Amygdala (tissue), 56 donors: ENCODE measurements at places on chromosomes 7 and 10.

DNA sequence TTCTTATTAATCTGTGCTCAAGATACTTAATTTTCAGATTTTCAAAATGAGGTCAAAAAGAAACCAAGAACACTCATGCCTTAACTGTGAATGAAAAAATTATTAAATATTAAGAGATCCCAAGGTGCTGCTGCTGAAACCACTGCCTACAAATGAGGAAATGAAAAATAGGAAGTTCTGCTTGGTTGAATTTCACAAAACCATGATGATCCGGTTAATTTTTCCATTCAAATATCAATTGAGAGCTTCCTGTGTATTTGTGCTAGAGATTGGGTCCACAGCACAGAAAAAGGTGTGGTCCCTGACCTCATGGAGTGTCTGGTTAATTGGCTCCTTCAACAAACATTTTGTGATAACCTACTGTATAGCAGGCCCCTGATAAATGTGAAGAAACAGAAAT, 132.7 kb upstream of the YAE1 start:
- DNase-seq = no peak

- no peak for DNase-seq
Observed at GRCh38 chr7:30764030-30764975, 6.9 kb upstream of the MINDY4 start.

GRCh38 chr7:17948526-17949238, 8.4 kb upstream of the SNX13 start:
- DNase-seq = no peak

DNA sequence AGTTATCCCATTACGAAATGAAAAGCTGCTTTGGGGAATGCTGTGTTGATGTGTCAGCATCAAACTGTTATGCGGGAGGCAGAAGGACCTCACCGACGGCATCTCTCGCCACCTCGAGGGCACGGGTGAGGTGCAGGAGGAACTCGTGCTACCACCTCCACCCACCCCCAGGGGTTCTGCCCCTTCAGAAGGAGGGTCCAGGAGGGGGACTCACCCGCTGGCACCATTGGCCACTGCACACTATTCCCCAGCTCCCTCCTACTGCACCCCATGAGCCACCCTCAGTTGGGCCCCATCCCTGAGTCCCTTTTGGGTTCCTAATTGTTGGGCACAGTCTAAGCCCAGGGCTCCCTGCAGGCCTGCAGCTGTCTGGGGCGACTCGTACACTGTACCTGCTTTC, 236.6 kb downstream of the PTPRN2 start:
- no peak for DNase-seq

DNA sequence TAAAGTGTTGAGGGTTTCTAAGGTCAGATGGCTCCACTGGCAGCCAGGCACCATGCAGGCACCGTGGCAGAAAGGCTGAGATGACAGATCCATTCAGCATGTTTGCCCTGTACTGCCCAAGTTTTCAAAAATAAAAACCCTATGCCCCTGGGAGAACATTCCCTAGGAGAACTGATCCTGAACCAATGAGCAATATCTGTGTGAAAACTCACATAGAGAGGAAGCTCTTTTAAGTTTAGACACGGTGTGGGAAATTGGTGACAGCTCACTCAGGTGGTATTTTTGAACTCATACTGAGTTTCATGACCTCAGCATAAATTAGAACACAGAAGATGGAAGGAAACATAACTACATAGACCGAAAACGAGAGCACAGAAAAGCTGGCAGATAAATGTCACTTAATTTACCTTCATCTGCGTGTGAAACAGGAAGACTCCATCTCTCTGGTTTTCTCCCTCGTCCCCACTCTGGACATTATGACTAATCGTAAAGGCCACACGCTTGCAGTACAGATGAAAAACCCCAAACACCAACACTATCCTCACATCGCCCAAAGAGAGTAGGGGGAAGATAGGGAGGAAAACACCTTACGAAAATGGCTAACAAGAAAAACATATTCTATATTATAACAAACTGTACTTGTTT, 127.8 kb downstream of the ICA1 start:
- DNase-seq = no peak

- no peak for DNase-seq
Observed at GRCh38 chr10:49186613-49187012, 1.6 kb downstream of the TMEM273 start.

GRCh38 chr7:140679186-140679585, 6.4 kb downstream of the ADCK2 start:
- no peak for DNase-seq

DNA sequence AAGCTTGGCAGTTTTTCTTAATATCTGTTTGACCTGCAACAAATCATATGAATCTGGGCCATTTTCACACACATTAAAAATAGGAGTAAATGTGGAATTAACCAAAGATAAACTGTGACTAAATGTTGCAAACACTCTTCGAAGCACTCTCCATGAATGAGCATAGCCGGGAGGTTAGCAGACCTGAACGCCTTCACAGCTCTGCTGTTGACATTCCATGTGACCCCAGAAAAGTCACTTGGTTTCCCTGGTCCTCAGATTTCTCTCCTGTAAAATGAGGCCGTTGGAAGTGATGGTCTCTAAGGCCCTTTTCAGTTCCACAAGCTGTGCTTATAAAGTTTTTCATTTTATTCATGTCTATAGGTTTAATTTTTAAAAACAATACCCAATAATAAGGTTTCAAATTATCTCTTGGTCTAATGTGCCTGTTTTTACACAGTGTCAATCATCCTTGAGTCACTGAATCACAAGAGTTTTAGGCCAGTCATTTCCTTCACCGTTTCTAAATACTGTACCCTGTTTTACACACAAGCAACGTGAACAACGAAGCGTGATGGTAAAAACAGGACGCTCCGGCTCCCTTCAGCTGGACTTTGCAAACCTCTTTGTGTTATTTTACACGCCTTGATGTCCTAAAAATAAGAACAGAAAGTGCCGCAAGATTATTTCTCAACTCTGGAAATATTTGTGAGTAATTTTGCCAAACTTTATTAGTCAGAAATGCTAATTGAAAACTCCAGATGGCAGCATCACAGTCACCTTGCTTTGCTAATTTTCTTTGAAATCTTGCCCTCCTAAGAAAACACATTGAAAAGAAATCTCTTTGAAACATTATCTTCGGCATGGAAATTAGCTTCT, 38.6 kb upstream of the MET start:
- DNase-seq = no peak

DNA sequence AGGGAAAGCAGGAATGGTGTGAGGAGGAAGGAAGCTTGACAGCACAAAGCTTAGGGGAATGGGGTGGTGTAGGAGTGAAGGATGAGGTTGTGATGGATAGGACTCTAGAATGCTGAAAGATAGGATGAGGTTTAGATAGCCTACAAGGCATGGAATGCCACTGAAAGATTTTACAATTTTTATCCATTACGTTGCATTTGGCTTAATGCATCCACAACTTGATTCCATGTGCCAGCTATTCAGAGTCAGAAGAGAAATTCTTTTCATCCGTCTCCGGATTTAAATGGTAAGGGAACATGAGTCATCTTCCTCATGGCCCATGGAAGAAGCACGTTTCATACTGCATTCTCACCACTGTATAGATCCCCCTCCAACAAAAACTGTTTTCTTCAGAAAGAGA, 212.4 kb upstream of the BMPER start:
- no peak for DNase-seq

GRCh38 chr10:79588800-79589199, 21.9 kb upstream of the SFTPA1 start:
- DNase-seq = no peak

DNA sequence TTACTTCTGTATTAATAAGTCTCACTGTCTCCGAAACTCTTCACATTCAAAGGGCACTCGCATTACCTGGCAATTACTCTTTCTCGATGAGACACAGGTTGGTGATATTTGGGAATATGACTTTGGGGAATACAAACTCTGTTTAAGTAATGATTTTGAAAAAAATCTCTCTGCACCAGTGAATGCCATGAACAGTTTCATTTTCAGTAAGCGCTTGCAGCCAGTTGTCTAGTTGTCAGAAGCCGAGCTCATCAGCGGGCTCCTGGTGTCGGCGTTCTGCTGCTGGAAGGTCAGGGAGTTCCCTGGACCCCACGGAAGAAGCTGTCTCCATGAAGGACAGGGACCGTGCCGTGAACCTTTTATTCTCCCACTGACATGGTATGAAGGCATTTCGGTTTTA, 57.7 kb downstream of the PTPRE start:
- DNase-seq = no peak

DNA sequence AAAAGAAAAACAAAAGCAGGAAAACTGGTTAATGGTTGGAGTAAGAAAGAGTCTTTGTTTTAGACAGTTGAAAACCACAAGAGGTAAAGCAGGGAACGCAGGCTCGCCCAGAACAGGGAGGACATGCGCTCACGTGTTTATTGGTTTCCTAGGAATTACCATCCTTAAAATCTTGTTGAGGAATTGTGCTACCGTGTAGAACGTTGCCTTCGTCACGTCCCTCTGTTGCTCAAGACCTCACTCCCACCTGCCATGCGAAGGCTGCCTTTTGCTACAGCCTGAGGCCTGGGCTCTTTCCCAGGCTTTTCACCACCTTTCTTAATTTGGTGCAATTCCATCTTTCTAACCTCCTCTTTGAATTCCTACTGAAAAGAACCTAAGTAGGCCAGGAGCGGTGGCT, 61.6 kb upstream of the CAMK1D start:
- no peak for DNase-seq

DNA sequence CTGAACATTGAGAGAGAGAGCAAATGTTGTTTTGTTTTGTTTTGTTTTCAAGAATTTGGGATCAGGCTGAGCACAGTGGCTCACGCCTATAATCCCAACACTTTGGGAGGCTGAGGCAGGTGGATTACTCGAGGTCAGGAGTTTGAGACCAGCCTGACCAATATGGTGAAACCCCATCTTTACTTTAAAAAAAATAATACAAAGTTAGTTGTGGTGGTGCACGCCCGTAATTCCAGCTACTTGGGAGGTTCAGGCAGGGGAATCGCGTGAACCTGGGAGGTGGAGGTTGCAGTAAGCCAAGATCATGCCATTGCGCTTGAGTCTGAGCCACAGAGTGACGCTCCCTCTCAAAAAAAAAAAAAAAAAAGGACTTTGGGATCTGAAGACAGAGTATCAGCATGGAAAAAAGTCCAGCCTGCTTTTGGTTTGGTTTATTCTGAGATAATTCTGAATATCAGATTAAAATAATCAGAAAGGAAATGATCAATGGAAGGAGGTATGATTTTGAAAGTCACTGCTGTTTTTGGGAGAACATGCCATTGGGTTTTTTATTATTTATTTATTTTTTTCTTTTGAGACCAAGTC, 1.9 kb upstream of the ITIH2 start:
- DNase-seq = no peak

DNA sequence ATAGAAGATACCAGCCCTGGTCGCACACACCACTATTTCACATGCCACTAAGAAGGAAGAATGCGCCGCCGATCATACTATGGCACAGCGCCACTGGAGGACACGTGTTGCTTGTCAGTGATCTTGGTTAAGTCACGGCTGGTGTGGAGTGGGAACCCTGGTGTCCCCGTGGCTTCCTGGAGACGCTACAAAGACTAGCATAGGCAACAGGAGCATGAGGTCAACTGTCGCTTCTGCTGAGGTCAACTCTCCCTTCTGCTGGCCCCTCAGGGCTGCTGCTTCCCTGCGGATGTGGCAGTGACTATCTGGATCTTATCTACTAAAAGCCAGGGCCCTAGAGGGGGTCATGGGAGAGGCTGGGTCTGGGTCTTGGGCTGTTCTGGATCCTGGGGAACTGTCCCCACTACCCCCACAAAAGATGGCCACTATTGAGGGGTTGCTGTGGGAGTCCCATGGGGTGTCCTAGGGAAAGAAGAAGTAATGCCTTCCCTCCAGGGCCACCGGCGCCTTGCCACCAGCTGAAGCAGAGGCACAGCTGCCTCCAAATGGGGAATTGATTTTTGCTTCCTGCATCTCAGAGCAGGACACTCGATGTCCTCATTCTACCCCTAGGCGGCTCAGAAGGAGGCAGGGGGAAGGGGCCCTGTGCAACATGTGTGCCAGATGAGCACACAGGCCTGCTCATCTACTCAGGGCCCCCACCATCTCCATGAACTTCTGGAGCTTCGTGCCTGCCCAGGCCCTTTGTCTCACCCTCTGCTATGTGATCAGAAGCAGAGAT, 76.6 kb upstream of the PPIF start:
- no peak for DNase-seq

GRCh38 chr7:69272101-69272500, 326.2 kb upstream of the AUTS2 start:
- no peak for DNase-seq

- DNase-seq = no peak
Observed at GRCh38 chr7:120475994-120476393, 203.0 kb downstream of the KCND2 start.
